Gastroesophageal sphincter (tissue), 4 donors: ENCODE measurements at places on chromosomes 1 and 21.

GRCh38 chr1:150320667-150320978, 710 bp upstream of the PRPF3 start:
- ATAC-seq = no peak

DNA sequence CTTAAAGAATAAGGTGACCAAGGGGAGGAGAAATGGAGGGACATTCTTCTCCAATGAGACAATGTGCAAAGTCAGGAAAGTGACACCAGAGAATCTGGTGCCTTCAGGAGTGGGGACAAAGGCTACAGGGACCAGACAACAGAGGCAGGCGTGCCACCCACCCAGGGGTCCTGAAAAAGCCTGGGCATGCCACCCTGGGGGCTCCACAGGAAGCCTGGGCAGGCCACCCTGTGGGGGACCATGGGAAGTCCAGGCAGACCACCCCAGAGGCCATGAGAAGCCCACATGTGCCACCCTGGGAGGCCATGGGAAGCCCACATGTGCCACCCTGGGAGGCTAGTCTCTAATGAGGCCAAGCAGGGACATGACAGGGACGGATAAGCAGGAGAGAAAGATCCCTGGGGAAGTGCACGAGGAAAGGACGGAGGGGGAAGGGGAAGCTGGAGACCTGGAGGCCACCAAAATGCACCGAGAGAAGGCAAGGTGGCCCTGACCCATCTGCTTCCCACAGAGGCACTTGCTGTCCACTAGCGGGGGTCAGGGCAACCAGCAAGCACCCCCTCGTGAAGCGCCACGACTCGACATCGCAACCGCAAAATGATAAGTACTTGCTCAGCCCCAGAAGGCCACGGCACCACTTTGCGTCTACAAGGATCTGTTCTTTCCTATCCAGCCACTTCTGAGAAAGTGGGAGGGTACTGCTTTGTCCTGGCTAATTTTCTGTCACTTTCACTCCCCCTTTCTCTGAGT, 7.2 kb upstream of the PDE9A start:
- no peak for ATAC-seq

DNA sequence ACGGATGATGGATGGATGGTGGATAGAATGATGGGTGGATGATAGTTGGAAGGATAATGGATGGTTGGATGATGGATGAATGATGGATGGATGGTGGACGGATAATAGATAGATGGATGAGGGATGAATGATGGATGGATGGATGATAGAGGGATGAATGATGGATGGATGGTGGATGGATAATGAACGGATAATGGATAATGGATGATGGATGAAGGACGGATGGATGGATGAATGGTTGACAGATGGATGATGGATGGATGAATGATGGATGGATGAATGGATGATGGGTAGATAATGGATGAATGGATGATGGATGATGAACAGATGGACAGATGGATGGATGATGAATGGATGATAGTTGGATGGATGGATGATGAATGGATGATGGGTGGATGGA, 255.1 kb downstream of the NPHP4 start:
- no peak for ATAC-seq

GRCh38 chr1:42167611-42168390, 3.3 kb upstream of the GUCA2A start:
- no peak for ATAC-seq

GRCh38 chr1:36522461-36523229, 39.9 kb upstream of the CSF3R start:
- ATAC-seq = no peak

DNA sequence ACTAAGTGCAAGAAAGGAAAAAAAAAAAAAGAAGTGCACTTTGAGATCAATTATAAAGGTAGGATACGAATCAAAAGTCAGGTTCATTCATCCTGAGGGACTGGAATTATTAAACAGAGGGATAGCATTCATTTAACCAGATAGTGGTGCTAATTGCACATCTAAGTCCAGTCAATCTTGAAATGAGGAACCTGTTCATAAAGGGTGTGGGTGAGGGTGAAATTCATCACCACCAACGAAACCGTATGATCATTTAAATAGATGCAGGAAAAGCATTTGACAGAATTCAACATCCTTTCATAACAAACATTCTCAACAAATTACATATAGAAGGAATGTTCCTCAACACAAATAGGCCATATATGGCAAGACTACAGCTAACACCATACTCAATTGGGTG, 5.6 kb downstream of the CTSS start:
- no peak for ATAC-seq

GRCh38 chr1:181257117-181257516, 168.6 kb downstream of the IER5 start:
- no peak for ATAC-seq
